ENCODE measurements at places on chromosomes 2 and 18.

DNA sequence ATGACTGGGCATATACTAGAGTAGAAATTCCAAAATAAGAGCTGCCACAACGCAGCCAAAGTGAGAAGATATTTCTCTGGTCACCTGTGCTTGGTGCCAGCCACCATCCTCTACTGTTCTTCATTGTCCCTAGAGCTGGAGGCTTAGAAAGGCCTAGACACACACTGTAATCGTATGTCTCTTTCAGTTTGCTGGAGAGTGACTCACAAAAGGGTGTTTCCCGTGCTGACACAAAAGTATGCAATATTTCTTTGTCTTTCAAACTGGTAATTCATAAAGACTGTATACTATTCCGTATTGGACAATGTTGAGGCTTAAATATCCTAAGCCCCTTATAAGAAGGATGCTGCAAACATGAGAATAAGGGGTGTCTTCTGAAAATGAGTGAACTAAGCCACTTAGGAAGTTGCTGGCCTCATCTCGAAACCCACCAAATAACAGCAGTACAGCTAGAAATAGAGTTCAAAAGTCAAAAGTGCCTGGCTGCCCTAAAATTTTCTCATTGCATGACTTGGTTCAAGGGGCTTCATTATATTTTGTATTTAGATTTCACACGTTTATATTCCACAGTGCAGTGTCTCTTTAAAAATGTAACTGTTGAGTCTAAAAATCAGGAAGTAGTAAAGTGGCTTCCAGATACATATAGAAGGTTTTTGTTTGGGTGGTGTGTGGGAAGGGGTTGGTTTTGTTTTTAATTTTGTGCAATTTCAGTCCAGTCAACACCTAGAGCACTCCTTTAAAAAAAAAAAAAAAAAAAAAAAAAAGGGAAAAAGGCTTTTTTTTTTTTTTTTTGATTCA lies 601.1 kb downstream of the ARHGAP15 start:
- no peak for DNase-seq

DNA sequence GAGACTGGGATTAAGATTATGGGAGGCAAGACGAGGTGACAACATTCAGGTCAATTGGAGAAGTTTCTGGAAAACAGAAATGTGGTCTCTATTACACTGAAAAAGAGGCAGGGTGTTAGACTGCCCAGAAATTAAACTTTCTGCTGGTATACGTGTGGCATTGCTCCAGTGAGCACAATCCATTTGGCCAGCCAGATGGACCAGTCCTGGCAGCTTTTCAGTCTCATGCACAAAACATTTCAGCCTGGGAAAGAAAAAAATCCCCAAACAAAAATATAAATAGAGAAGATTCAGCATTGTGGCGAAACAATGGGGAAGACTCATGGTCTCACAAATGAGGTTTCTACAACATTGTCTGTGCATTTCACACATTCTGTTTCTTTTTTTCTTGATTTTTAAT lies 113.9 kb downstream of the HNMT start:
- DNase-seq = no peak

DNA sequence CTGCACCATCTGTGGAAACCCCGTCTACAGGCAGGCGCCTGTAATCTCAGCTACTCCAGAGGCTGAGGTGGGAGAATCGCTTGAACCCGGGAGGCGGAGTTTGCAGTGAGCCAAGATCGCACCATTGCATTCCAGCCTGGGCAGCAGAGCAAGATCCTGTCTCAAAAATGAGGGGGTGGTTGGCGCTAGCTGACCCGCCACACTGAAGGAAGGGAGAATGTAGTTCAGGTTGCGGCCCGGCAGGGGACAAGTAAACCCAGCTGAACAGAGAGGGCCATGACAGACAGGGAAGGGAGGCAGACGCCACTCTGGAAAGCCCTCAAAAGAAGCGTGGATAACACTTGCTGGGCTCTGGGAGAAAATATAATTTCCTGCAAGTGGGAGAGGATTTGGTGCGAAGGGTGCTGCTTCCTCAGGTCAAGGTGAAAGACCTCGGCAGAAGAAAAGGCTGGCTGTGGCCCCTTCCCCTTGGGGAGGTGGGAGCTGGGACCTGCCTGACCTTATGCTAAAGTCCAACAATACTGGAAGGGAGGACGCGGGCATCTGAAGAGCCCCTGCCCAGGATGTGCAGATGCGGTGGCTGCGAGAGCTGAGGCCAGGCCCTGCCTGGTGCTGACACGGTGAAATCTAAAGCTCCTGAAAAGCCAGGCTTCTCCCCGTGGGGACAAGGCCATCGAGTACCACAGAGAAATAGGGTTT lies 3.7 kb upstream of the SFT2D3 start:
- no peak for DNase-seq

DNA sequence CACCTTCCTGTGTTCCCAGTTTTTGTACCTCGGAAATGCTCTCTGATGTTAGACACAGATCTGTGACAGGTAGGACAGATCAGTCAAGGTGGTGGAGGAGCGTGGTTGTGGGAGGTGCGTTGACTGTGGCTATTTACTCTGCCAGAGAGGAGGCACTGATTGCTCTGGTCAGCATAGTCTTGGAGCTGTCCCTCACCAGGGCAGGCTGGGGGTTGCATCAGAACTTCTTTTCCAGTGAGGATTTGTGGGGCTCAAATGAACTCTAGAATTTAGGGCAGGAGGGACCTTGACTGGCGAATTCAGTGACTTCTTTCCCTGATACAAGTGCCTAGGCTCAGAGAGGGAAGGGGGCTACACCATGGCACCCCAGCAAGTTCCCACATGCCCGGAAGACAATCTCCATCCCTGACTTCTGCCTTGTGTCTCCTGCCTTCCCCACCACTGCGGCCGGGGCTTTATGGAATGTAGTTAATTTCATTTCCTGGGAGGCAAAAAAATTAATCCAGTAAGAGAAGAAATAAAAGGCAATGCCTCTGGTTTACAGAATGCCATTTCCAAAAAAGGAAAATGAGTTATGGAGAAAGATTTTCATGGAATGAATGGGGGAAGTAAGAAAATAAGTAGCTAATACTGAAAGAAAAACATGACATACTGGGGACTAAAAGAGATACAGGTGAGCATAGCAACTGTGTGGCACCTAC lies 26.1 kb downstream of the NIFK start:
- no peak for DNase-seq

DNA sequence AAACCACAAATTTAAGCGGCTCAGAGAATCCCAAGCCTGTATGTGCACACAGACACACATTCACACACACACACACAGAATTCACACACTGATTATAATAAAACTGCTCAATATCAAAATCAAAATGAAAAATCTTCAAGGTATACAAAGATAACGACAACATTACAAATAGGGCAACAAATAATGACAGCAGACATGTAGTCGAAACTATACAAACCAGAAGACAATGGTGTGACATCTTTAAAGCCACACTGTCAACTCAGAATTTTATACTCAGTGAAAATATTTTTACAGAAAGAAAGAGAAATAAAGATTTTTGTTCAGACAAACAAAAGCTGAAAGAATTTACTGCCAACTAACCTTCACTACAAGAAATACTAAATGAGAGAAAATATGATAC lies 333.4 kb downstream of the INSIG2 start:
- DNase-seq = no peak

DNA sequence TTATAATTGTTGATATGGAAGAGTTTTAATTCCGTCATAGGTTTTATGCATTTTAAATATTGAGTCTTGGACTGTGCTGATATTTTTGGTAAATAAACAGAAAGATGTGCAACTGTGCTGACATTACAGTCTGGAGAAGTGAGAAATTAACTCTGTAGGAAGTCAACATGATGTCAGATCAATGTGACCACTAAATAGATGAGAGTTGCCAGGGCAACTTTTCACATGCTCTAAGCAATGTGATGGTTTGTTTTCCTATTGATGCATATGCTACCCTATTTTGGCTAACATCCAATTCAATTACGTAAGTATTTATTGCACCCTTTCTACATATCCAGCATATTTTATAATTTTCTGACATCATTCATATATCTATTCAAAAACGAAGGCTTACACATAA lies 1109.3 kb downstream of the TSN start:
- no peak for DNase-seq

GRCh38 chr2:74414881-74415761 lies 6.3 kb downstream of the C2orf81 start:
- DNase-seq = no peak

All from glomerular endothelial cell (primary cell).